ENCODE measurements at places on chromosomes 4 and X. TPM values are rescaled to one million over a fixed set of nuclear protein-coding genes. Genes with fewer than 3 reads are reported as not detected.

DNA sequence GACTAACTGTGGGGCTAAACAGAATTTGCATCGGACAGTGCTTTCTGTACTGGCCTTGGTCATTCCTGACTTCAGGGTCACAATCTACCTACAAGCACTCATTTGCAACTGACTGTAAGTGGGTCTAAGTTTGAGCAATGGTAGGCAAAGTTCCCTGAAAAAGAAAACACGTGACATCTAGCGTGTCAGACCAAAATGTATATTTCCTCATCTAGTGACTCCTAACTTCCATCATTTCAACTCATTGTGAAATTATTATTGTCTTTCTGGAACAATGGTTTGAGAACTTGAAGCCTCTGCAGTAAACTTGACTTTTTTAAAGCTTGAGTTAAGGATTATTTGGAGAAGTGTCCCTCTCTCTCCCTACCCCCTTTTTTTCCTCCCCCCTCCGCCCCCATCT, 113.6 kb downstream of the MID1 start:
- no peak for DNase-seq

POLN gene
- 3.4 TPM for total RNA-seq

DNA sequence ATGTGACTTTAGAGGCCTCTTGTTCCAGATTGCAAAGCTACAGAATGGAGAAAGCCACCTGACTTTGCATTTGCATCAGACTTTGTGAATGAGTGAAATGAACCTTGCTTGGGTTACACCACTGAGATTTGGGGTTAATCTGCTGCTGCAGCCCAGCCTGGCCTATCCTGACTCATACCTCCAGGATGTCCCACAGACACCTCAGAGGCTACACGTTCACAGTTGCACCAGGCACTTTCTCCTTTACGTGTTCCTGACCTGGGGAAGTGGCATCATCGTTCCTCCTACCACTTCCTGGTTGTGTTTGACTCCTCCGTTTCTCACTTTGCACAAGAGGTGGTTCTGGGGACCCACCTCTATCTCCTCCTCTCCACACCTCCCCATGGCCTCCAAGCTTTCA, 9.2 kb upstream of the SORCS2 start:
- no peak for DNase-seq

GNPDA2 gene
- 17.2 TPM for total RNA-seq

DNA sequence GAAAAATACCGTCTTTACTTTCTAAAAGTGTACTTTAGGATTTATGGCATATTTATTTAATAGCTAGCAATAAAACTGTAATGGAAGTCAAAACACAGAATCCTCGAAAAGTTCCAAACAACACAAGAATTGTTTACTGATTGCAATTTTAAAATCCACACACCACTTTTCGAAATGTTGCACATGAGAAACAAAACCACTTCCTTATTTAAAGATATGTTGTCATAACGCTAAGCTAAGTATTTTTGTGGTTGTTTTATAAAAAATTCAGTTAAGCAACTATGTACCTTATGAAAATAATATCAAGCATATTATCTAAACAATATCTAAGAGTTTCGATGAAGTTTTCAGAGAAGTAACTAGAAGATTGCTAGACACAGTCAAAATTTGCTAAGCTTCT, 344 bp downstream of the TMPRSS11D start:
- no peak for DNase-seq

DNA sequence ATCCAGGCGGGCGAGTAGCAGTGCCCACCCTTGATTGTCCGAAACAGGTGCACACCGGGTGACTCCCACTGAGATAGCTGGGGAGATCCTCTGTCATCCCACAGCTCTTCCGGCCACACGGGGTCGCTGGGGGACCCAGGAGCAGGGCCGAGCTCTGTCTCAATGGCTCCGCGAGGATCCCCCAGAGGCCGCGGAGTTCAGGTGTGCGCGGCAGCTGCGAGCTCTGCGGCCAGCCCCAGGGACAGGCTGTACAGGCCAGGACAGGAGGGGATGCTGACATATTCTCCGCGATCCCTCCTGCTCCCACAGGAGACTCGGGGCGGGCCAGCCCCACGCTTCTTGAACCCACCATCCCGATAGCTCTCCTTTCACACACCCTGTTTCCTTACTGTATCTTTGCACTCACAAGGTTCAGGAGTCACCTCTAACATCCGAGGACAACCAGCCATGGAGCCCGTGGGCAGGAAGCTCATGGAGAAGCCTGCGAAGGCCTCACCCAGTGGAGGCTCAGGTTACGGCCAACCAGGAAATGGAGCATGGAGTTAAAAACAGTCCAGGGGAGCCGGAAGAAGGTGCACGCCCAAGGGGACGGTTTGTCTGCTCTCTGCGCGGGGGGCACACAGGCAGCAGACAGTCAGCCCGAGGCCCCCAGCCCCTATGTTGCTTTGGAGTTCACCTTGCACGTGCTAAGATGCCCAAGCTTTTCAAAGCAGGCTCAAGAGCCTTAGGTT, 77.9 kb upstream of the AMELX start:
- DNase-seq = no peak

FGF5 gene
- 0.09 TPM for total RNA-seq

IDUA gene
- 11.4 TPM for total RNA-seq
